Mesenteric fat pad (tissue), 1 donor: ENCODE measurements at places on chromosomes 13 and 19. TPM values are rescaled to one million over a fixed set of nuclear protein-coding genes. Genes with fewer than 3 reads are reported as not detected.

The TMEM59L gene
- 2.0 TPM for total RNA-seq

The CYP4F2 gene
- not detected for total RNA-seq

The LGALS4 gene
- 3.5 TPM for total RNA-seq

The KRTDAP gene
- not detected for total RNA-seq

The LRFN3 gene
- 11.5 TPM for total RNA-seq

The ONECUT3 gene
- not detected for total RNA-seq

- no peak for DNase-seq
Observed at GRCh38 chr19:53768401-53768800, 55.7 kb downstream of the NLRP12 start.

DNA sequence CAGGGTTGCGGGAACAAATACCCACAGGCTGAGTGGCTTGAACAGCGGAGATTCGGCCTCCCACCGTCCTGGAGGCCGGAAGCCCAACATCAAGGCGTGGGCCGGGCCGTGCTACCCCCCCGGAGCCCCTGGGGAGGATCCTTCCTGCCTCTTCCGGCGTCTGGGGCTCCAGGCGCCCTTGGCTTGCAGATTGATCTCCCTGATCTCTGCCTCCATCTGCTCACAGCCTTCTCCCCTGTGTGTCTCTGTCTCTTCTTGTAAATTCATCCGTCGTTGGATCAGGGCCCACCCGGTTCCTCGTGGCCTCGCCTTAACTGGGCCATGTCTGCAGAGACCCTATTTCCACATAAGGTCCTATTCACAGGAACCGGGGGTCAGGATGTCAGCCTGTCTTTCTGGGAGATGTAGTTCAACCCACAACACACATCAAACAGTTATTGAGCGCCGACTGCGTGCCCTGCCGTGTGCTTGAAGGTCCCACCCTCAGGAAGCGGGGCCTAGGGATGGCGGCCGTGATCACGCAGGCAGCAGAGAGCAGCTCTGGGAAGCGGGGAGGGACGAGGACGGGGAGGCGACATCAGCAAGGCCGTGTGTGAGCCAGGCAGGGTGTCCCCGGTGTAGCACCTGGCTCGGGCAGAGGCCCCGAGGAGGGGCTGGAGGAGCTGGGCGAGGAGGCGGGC, 21.3 kb downstream of the HCN2 start:
- DNase-seq = no peak

GRCh38 chr13:28267497-28267896, 129.2 kb downstream of the PAN3 start:
- DNase-seq = no peak

GRCh38 chr19:49953416-49953815, 7.6 kb downstream of the SIGLEC11 start:
- DNase-seq = no peak

GRCh38 chr13:45303026-45303425, 38.0 kb downstream of the TPT1 start:
- DNase-seq = no peak

DNA sequence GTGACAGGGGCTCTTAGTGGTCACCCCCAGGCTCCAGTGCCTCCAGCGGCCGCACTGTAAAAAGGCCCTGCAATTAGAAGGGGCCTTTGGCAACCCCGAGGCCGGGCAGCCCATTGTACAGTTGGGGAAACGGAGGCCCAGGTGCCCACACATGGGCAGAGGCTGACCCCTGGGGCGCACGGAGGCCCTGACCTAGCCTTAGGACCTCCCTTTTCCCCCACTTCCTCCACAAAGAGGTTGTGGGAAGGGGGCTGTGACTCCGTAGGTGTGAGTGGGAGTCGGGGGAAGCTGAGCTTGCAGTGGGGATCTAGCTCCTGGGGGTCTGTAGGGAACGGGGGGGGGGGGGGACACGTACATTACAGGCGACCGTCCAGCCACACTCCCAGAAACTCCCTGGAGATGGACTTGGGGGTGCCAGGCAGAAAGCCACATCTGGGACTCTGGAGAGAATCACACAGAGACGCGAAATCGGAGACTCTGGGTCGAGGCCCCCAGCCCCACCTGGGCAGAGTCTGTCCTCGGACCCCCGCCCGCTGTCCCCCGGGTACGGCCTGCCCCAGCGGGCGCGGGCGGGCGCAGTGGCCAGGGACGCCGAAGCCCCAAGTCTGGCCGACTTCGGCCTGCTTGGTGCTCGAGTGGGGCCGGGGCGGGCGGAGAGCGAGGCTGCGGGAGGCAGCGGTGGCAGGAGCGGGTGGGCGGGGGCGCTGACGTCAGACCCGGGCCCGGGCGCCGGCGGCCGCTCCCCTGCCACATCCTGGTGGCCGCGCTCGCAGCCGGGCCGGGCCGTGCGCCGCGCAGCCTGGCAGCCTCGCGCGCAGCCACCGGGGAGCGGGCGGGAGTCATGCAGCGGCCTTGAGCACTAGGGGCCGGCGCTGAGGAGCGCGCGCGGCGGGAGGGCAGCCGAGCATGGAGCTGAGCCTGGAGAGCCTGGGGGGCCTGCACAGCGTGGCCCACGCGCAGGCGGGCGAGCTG, at the start of gene ONECUT3:
ONECUT3 (plus strand) TSS at position 750 of the 972 bp plus-strand sequence; CDS start at position 907, 157 bp downstream.
- DNase-seq = no peak

DNA sequence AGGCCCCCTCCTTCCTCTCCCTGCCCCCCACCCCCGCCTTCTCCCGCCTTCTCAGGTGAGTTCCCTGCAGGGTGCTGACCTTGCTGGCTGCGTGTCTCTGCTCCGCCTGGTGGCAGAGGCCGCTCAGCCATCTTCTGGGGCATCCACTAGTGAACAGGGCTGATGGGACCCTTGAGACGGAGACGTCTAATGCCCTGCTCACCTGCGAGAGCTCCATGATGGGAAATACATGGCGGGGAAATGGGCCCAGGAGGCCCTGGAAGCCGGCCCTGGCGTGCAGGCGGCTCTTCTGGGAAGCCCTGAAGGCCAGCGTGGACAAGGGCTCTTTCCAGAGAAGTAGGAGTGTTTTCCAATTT, 15.2 kb upstream of the F7 start:
- DNase-seq = no peak
